ENCODE measurements at places on chromosomes 2 and 18.

- no peak for DNase-seq
Measured at GRCh38 chr2:98470851-98471255, 26.2 kb downstream of the INPP4A start.

DNA sequence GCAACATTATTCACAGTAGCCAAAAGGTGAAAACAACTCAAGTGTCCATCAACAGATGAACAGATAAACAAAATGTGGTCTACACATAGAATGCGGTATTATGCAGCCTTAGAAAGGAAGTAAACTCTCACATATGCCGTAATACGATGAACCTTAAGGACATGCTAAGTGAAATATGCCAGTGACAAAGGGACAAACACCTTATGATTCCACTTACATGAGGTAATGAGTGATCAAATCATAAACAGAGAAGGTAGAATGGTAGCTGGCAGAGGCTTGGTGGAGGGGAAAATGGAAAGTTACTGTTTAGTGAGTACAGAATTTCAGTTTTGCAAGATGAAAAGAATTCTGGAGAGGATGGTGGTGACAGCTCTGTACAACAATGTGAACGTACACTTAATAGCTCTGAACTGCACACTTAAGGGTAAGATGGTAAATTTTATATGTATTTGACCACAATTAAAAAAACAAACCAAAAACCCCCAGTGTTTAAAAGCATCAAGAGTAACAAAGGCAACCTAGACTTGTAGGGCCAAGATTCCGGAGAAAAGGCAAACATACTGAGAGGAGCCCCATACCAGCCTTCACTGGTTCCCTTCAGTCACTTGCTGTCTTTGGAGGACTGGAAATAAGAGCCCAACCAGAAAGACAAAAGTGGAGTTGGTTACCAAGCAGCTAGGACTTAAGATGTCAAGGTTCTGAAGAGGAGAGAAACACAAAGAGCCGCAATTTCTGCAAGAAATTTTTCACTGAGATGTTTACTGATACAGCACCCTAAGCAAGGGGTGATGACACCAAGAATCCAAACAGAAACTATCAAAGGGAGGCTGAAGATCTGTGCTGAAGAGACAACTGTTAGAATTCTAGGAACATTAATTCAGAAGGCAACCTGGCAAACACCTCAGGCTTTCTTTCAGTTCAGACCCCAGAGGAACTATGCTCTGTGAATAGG is 61.3 kb downstream of the CUL3 start:
- no peak for DNase-seq

GRCh38 chr2:7043690-7044089 is 126.5 kb downstream of the RNF144A start:
- no peak for DNase-seq

- no peak for DNase-seq
Measured at GRCh38 chr2:219104107-219105035, 43.6 kb upstream of the IHH start.

DNA sequence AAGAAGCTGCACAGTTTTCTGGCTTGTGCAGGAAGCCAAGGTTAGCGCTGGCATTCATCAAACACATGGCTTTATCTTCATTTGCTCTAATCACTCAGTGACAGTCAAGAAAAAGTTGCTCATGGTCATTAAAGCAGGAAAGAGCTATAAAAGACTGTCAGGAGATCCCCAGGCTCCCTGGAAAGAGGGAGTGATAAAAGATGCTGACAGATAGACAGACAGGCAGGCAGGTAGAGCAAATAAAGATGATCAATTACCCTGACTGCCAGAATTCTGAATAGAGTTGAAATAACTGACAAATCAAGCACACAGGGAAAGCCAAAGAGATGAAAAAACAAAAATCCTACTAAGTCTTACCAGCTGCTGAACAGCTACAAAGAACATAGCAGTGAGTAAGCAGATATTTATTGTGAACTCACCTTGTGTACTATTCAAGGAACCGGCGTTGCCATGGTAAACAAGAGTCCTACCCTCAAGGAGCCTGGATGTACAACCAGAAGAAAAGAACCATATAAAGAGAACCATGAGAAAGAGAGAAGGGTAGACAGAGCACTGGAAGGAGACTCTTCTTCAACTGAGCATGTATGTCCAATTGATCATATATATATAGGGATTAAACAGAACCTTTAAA is 68.0 kb downstream of the RNF152 start:
- no peak for DNase-seq

DNA sequence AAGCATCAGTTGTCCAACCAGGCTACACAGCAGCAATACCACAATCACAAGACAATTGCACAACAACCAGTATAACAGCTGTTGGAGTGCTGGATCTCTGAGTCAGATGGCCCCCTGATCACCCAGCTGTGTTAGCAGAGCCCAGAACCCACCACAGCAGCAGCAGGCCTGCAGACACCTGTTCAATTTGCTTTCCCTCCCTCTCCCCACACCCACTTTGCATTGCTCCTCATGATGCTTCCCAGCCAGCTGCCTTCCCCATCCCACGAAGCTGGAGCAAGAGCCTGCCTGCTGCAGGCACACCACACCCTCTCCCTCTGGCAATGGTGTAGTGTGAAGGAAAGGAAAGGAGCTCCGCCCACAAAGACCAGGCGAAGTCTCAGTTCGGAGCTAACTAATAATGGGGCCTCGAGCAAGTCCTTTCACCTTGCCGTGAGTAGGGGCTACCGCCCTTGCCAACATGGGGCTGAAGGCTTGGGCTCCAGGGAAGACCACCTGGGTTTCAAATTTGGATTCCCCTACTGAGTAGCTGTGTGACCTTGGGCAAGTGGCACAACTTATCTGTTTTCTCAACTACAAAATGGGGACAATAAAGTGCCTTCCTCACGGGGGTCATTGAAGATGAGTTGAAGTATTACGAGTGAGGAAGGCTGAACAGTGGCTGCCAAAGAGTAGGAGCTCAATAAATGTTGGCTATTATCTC is 19.4 kb upstream of the ZBTB7C start:
- no peak for DNase-seq

DNA sequence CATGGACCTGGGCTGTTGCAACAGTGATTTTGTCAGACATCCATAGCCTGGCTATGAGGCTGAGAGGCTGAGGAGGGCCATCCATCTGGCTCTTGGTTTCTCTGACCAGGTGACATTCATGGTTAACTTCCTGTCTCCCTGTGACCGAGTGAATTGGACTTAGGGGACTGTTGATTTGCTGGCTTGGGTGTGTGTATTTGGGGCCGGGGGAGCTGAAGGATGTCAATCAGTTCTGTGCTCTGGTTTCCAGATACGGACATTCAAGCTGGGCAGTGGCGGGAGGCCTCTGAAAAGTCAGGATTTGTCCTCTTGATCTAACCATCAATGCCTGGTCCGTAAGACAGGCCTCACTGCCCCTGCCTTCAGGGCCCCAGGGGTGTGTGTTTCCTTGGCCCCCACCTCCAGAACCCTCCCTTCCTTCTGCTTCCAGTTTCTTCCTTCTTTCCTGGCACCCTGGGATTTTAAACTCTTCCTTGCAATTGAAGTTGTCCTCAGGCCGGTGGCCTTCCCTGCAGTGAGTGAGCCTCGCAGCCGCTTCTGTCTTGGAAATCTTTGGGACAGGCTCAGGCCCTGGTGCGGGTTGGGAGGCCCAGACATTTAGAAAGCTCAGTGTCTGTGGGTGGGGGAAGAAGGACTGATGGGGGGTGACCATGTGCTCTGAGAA is 54.7 kb upstream of the HAAO start:
- no peak for DNase-seq

DNA sequence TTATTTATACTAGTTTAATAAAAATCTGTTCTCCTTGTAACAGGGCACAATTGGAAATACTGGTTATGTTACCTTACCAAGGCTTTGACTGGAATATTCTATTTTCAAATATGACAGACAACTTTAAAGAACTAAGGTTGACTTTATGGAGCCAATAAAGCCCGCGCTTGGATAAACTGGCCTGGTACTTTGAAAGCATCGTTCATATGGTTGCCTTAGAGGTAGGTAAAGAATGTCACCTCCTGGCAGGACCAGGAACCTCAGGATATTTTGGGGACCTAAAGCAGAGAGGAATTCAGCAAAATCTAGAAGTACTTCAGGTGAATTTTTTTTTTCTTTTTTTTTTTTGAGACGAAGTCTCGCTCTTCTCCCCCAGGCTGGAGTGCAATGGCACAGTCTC is 71.2 kb upstream of the CREB1 start:
- DNase-seq: no peak

- DNase-seq: no peak
Measured at GRCh38 chr2:227115761-227116160, 48.2 kb downstream of the COL4A4 start.

GRCh38 chr2:42744545-42745082 is 19.3 kb downstream of the OXER1 start:
- no peak for DNase-seq

GRCh38 chr2:109081374-109081773 is 47.6 kb upstream of the SH3RF3 start:
- DNase-seq: no peak

DNA sequence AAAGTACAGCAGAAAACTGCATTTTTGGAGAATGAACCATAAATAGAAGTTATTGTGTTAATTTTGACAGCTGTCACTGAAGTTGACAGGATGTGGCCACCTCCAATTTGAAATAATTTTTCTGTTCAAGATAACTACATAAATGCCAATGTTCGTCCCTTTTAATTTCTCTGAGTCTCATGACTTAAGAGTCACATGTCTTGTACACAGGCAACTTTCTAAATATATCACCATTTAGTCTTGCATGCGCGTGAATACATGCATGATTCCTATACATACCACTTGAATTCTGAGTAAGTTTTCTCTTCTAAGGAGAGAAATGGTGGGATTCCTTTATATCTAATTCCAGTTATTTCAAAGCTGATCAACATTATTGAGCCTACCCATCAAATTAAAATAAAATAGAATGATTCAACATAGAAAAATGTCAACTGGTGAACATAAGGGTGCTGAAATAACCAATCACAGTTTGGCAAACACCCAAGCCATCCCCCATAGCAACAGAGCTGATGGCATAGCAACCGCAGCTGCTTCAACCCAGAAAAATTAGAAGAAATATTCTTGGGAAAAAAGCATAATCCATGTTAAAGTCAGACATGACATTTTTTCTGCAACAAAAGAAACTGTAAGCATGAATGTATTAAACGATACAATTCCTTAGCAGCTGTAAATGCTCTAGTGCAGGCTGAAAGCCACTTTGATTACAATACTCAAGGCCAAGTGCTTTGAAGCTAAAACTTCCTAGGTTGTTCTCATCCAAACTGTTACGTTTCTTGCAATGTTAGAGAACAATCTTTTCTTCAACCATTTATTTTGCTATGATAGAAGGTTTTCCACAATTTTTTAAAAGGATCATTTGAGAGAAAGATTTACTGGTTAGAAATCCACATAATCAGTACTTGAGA is 282.7 kb downstream of the DLGAP1 start:
- no peak for DNase-seq

GRCh38 chr2:175418224-175418835 is 236.8 kb upstream of the ATP5MC3 start:
- no peak for DNase-seq

GRCh38 chr18:43422518-43422917 is 145.2 kb upstream of the SYT4 start:
- no peak for DNase-seq

DNA sequence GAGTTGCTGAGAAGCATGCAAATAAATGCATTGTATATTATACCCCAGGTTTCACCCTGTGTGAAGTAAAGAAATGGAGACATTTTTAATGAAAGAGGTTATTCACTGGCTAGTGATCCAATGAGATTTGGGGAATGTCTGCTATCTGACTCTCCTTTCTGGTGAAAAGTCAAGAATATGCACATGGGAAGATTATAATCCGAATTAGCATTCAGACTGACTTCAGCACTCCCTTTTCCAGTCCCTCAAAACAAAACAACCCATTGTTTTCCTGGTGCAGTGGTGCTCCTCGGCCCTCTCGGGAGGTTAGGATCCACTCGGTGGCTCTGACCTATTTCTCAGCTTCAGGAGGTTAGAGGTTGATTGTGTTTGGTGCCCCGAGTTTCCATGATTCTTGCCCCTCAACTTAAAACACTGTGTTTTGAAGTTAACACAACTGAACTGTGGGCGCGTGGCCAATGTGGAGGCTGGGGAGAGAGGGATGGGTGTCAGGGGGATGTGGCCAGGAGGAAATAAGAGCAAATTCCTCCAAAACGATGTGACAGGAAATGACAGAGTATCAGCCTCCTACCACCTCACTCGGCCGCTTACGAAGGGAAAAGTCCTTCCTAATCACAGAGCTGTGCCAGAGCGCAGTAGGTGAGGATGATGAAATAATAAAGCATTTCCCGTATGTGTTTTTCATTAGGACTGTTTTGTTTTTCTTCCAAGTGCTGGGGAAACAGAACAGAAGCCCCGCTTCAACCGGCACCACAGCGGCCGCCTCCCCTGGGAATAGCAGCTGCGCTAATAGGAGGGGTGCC is 440.1 kb downstream of the MTX2 start:
- no peak for DNase-seq

- no peak for DNase-seq
Measured at GRCh38 chr2:171430516-171431410, 3.0 kb downstream of the METTL8 start.

DNA sequence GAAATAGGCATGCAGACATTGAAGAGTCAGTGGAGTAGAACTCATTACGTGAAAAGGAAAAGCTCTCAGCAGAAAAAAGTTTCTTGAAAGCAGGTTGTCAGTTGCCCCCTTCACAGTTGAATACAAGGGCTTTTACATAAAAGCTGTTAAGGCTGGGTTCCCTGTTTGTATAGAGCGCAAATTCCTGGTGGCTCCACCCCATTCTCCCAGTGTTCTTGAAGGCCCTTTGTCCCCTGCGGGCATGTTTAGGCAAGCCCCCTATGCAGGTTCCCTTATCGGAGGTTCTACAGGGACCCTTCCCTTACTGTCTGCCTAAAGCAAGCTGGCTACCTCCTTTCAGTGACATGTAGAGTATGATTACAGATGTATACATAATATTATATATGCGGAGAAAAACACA is 497.2 kb upstream of the SYT4 start:
- no peak for DNase-seq

DNA sequence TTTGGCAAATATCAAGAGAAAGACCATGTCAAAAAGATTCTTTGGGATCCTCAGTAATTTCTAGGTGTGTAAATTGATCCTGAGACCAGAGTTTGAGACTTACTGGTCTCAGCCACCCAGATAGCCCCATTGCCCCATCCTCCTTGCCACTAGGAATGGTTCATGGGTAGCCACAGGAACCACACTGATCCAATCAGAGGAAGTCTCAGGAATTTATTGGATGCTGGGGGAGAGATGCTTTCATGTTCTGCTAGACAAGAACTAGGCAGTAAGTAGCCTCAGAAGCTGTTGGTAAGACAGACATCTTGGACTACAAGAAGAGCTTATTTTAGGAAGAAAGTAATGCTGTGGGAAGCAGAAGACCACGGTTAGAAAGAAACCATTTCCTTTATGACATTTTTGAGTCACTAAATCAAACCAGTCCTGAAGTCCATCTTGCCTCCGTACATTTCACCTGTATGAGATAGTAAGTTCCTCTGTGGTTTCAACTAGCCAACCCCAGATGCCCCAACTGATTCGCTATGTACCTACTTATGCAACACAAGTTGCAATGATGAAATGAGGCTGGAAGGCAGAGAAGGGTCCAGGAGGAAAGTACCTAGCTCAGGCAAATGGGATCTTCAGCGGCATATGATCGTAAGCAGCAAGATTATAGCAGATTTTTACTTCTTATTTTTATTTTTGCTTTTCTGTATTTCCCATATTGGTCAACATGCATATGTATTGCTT is 3.6 kb upstream of the ST3GAL5 start:
- no peak for DNase-seq

GRCh38 chr18:5414546-5414945 is 119.0 kb upstream of the ZBTB14 start:
- no peak for DNase-seq

All from type B pancreatic cell (in vitro differentiated cells).